NCI-H748 treated with DMSO at 0.1 percent for 48 hours (cell line): ENCODE measurements at places on chromosomes 13 and 19.

- no peak for DNase-seq
Observed at GRCh38 chr13:98240135-98240534, 63.1 kb upstream of the RNF113B start.

DNA sequence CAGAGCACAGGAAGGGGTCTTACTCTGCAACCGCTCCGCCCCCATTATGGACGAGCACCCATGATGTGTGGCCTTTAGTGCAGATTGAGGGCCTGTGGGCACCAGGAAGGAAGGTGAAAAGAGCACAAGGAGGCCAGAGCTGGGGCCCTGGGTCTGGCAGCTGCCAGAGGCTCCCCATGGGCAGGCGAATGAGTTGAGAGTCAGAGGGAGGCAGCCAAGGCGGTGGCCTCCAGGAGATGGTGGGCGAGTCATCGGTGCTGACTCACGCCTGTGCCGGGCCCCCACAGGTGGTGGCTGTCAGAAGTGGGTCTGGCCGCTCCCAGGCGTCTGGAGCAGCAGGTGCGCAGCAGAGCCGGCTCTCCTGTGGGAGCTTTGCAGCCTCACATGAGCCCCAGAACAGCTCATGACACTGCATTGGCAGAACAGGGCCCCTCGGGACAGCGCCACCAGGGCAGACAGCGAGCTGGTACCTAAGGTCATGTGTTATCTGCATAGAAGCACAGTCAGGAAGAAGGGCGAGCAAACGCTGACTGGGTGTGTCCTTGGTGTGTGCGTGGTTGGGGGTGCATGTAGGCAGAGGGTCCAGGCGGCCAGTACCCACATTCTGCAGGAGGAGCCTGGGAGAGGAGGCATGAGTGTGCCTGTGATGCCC lies 68.8 kb downstream of the CHST8 start:
- DNase-seq: no peak

DNA sequence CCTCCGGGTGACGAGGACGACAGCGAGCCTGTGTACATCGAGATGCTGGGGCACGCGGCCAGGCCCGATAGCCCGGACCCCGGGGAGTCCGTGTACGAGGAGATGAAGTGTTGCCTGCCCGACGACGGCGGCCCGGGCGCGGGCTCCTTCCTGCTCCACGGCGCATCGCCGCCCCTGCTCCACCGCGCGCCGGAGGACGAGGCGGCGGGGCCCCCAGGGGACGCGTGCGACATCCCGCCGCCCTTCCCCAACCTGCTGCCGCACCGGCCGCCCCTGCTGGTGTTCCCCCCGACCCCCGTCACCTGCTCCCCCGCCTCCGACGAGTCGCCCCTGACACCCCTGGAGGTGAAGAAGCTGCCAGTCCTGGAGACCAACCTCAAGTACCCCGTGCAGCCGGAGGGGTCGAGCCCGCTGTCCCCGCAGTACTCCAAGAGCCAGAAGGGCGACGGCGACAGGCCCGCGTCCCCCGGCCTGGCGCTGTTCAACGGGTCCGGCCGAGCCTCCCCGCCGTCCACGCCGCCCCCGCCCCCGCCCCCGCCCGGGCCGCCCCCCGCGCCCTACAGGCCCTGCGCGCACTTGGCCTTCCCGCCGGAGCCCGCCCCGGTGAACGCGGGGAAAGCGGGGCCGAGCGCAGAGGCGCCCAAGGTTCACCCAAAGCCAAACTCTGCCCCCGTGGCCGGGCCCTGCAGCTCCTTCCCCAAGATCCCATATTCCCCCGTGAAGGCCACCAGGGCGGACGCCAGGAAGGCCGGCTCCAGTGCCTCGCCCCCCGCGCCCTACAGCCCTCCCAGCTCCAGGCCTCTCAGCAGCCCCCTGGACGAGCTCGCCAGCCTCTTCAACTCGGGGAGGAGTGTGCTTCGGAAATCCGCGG lies 511.3 kb downstream of the MYO16 start:
- no peak for DNase-seq

DNA sequence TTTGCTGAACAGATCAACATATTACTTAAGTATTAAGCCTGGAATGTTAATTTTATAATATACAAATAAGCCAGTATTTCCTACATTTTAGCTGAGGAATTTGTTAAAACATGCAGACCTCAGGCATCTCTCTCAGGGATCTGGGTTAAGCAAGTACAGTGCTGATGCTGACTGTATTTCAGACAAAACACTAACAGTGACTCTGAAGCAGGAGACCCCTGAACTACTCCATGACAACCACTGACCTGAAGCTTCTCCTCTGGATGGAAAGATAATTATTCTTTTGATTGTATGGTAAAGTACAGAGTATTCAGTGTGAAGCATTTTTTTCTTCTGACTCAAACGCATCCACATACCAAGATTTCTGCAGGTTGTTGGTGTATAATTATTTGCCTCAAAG lies 680.8 kb downstream of the LIG4 start:
- no peak for DNase-seq

- DNase-seq: no peak
Observed at GRCh38 chr19:39828654-39829032, 5.3 kb downstream of the DYRK1B start.

GRCh38 chr19:55620410-55621204 lies 3.8 kb downstream of the ZNF784 start:
- DNase-seq: no peak

DNA sequence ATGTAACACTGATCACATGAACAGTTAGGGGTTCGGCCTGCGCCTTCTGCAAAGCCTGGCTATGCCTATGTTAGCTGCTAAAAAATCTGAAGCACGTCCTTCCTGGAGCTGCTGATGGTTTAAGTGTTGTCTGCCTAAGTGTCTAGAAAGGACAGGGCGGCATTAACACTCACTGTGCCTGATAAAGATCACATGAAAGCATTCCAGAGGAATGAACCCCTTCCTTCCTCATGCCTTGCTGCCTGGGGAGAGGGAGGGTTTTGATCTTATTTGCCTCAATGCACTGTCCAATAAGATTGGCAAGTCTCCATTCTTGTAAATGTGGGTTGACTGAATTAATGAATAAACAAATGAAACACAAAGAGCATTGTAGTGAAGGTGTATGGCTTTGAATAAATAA lies 5.2 kb downstream of the DOCK9 start:
- DNase-seq: no peak

DNA sequence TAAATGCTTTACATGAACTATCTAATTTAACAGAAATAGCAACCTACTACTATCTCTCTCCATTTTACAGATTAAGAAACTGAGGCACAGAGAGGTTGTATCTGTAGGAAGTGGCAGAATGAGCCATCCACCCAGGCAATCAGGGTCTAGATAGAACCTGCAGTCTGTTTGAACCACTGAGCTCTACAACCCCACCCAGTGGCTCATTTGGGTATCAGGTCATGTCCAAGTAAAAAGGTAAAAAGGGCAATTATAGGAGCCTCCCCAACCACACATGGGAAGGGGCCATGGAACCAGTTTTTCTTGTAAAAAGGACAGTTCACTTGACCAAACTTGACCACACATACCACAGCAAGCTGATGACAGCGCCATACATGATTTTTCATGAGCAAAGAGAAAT lies 92.9 kb upstream of the SGCG start:
- peak; percentile 64 for DNase-seq

GRCh38 chr13:80684217-80684991 lies 343.5 kb upstream of the SPRY2 start:
- DNase-seq: no peak

DNA sequence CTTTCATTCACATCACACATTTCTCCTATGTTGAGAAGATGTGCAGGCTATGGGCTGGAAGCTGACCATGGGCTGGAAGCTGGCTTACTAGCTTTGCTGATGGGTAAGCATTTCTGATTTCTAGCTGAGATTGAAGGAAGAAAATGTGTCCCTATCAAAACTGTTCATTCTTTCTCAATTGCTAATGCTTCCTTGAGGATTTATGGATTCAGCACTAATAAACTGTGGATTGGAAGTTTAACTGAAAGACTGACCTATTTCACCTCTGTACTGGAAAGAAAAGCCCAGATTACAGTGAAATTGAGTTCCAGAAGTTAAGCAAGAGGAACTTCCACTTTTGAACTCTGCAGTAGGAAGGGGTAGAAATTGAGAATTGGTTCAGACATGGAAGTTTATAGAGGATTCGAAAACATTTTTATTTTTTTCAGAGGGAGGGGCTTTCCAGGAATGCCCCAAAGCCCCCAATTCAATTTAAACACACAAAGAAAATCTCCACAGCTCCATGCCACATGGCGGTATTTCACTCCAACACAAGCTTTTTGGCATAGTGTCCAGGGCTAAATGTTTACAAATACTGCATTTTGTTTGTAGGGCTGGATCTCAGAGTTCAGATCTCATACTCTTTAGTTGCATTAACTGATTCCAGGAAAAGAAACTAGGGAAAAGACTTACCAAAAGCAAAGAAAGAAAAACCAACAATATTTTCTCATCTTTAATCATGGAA lies 61.2 kb upstream of the ARGLU1 start:
- no peak for DNase-seq

GRCh38 chr19:45772130-45772840 lies 3.2 kb upstream of the SIX5 start:
- DNase-seq: no peak

DNA sequence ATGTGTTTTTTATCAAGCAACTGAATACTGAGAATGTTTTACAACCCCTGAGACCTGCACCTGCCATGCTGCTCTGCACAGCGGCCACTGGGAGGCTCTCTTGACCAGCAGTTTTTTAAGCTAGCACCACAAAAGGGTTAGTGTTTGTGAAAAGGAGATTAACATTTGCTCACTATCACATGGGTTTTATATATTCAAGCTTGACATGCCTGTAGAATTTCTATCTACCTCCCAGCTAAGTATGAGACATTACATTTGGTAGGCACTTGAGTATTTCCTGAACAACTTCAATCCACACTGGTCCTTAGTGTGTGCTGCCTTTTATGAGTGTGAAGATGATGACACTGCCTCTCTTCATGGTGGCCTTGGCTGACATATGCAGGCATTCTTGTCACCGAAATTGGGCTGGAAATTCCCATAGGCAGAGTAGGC lies 1238.9 kb downstream of the UQCRFS1 start:
- DNase-seq: no peak

GRCh38 chr13:51050021-51050830 lies 60.8 kb downstream of the C13orf42 start:
- DNase-seq: no peak

GRCh38 chr13:49636705-49637104 lies 8.4 kb downstream of the ARL11 start:
- no peak for DNase-seq

DNA sequence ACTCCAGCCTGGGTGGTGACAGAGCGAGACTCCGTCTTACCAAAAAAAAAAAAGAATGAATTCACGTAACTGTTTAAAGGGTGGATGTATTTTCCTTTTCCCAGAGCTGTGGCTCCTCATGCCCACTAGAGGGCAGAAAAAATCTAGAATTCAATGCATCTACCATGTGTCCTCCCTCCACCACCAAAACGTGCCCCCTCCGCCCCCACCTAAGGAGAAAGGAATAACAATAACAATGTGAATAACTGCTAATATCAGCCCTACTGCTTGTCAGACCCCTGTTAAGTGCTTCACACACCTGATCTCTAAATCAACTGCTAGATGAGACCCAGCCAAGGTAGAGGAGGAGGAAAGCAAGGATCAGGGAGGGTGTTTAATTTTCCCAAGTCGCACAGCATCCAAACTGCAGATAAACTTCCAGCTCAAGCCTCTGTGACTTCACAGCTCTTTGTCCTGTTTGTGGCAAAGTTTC lies 20.2 kb upstream of the PNMA8B start:
- peak; percentile 23 for DNase-seq

GRCh38 chr13:37539170-37539569 lies 59.4 kb downstream of the POSTN start:
- no peak for DNase-seq

DNA sequence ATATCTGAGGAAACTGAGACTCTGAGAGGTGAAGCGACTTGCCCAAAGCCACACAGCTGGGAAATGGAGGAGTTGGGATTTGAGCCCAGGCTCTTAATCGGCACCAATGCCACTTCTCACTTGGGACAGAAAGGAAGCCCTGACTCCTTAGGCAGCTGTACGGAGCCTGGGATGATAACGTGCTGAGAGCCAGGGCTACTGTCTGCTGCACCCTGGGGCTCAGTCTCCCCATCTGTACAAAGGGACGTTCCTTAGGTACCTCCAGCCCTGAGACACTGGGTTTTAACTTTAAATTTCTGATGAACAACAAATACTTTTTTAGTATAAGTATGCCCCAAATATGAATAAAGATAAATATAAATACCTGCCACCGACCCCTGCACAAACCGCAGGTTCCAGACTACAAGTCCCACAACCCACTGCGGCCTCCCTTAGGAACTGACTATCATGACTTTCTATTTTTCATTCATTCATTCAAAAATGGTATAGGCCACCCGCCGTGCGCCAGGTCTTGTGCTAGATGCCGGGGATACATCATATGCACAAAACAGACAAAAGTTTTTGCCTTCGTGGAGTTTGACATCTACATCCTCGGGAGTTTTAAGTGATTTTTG lies 776 bp upstream of the NCLN start:
- peak; percentile 55 for DNase-seq
